ENCODE measurements at places on chromosomes 16 and 17.
A peak's percentile ranks its signal among the peaks of the same experiment; 100 is the strongest.

GRCh38 chr17:42118545-42118944 is 2.6 kb downstream of the KAT2A start:
- peak; percentile 67 for DNase-seq

DNA sequence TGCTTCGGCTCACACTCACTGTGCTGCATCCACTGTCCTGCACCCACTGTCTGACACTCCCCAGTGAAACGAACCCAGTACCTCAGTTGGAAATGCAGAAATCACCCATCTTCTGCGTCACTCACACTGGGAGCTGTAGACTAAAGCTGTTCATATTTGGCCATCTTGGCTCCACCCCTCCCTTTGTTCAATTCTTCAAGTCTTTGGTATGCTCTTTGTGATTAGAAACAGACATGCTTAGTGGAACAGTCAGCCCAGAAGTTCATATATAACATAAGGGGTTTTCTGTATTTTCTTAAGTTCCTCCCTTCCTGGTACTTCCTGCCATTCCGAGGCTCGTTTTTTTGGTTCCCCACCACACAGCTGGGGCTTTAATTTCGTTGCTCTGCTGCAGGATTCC is 398.5 kb upstream of the DYNLRB2 start:
- no peak for DNase-seq

- DNase-seq, result no peak
Measured at GRCh38 chr16:1048442-1049112, 24.0 kb upstream of the SSTR5 start.

DNA sequence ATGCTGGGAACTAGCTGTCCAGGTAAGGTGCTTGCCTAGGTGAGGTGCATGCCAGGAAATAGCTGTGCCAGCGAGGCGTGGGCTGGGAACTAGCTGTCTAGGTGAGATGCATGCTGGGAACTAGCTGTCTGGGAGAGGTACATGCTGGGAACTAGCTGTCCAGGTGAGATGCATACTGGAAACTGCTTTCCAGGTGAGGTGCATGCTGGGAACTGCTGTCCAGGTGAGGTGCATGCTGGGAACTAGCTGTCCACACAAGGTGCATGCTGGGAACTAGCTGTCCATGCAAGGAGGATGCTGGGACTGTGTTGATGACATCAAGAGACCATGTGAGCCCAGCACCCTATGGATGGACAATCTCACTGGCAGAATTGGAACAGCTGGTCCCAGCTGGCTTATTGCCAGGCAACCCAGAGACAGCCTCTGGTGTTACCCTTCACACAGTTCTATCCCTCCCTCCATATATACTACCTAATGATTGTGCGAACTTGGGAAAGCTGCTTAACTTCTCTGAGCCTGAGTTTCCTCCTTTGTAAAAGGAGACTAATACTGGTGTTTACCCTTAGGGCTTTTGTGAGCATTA is 479.9 kb upstream of the RBFOX1 start:
- no peak for DNase-seq

DNA sequence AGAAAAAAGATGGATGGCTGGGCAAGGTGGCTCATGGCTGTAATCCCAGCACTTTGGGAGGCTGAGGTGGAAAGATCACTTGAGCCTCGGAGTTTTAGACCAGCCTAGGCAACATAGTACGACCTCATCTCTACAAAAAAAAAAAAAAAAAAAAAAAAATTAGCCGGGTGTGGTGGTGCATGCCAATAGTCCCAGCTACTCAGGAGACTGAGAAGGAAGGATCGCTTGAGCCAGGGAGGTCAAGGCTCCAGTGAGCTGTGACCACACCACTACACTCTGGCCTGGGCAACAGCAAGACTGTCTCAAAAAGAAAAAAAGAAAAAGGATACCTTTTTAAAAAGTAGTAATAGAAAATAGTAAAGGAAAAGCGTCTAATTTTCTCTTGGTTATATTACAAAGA is 20.7 kb downstream of the ZNF652 start:
- DNase-seq, result no peak

DNA sequence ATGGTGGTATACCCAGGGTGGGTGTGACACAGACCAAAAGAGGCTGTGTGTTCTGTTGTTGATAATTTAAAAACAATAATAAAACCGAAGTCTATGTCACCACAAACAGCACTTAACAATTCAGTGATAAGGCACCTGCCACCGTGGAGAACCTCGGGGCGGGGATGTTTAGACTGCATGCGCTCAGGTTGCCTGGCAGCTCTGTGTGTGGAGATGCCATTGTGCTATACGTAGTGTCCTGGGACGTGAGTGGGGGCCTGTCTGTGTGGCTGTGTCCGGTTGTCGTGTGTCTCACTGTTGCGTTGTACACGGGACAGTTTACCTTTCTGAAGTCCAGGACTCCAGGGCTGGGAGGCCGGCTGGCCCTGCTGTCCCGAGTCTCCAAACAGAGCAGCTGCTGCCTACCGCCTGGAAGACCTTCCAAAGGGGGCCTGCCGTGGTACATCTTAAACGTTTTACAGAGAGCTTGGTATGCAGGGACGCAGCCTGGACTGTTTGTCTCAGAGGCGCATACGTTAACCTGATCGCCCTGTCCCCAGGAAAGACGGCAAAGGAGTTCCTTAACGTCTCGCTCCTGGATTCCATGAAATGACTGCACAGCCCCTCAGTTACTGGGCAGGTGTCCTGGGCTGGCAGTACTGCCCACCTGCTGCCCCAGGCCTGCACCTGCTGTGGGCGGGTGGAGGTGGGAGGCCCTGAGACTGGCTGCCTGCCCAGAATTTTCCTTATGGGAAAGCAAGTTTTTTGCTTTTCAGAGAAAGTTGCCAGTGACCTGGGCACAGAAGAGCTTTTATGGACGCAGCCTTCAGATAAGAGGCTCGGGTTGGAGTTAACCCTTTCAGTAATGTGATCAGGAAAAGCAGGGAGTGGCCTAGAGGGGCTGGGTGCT is 19.0 kb downstream of the SPIRE2 start:
- DNase-seq, result no peak

DNA sequence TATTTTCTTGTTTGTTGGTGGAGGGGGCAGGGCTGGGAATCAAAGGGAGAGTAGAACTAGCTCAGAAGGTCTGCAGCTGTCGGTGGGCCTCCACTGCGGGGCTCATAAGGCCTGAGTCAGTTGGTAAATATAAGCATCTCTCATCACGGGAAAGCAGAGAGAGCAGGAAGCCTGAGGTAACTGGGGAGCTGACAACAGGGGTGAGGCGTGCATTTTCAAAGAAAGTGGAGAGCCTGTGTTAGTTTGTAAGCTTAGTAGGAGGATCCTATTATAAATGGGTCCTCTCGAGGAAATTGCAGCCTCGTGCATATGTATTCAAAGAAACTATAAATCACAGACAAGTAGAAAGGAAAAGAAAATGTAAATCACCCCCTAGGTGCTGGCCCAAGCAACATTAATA is 221.0 kb upstream of the CDH13 start:
- no peak for DNase-seq

DNA sequence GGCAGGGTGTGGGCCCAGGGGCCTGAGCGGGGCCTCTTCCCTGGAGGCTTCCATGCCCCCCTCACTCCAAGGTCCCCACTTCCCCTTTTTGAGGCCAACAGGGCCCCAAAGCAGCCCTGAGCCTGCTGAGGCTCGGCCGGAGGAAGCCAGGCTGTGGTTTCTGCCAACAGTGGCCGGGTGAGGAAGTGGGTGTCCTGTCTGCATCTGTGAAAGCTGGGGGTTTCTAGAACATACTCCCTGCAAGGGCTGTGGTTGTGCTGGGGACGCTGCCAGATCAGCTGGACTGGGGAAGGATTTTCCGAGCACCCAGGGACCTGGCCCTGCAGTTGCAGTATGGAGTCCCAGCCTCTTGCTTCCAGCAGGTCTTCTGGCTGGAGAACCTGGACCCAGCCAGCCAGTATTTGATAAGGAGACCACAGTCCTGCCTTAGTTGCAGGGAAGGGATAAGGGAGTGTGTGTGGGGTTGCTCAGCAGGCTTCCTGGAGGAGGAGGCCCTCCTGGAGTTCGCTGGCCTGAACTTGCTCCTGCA is 15.7 kb downstream of the ADCY7 start:
- DNase-seq, result peak; percentile 84

DNA sequence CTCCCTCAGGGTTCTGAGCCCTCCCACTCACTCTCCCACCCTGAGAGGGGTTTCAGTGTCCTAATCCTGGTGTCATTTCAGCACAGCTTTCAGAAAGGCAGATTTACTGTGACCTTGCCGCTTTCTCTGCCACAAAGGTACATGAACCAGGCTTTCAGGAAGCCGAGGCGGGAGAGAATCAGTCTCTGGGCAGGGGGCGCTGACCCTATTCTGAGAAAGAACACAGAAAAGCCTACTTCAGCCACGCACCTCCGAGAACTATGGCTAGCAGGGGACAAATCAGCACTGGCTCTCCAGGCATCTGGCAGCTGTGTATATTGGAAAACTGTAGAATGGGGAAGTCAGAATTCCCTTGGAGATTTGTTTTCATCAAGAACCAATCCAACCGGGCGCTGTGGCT is 57.7 kb upstream of the BCAR1 start:
- no peak for DNase-seq

DNA sequence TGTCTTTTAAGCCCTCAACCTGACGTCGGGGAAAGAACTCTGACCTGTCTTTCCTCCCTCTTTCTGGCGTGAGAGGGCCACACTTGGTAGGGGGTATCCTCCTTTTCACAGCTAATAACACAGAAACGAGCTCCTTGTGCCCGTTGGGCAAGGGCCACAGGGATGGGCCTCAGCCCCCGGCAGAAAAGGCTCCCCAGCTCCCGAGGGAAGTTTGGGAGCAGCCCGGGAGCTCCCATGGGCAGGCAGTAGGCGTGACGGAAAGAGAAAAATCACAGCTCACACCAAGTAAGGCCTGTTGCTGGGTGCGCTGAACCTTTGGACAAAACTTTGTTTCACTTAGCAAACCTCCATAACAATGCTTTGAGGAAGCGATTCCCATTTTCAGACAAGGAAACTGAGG is 82.8 kb upstream of the MED9 start:
- DNase-seq, result no peak

GRCh38 chr16:57571098-57571497 is 28.7 kb downstream of the ADGRG5 start:
- no peak for DNase-seq

DNA sequence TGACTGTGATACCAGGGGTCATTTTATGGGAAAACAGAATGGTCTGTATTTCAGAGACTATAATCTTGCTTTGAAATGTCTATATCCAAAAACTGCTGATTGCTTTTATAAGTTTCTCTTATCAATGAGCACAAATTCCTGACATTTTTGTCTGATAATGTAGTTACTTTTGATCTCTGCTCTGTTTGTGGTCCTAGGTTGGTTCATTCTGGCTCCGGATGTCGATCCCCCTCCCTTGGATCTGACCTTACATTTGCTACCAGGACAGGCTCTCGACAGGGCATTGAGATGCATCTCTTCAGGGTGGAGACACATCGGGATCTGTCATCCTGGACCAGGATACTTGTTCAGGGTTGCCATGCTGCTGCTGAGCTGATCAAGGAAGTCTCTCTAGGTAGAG is 27.3 kb upstream of the VPS4A start:
- no peak for DNase-seq

GRCh38 chr17:16005636-16006035 is 6.0 kb downstream of the TTC19 start:
- no peak for DNase-seq

- DNase-seq, result no peak
Measured at GRCh38 chr17:41498276-41498675, 7.1 kb downstream of the KRT13 start.

Measured in GM13976 (cell line).